ENCODE measurements at places on chromosomes 4 and X.

- no peak for DNase-seq
Observed at GRCh38 chr4:116018831-116019230, 905.4 kb upstream of the NDST4 start.

DNA sequence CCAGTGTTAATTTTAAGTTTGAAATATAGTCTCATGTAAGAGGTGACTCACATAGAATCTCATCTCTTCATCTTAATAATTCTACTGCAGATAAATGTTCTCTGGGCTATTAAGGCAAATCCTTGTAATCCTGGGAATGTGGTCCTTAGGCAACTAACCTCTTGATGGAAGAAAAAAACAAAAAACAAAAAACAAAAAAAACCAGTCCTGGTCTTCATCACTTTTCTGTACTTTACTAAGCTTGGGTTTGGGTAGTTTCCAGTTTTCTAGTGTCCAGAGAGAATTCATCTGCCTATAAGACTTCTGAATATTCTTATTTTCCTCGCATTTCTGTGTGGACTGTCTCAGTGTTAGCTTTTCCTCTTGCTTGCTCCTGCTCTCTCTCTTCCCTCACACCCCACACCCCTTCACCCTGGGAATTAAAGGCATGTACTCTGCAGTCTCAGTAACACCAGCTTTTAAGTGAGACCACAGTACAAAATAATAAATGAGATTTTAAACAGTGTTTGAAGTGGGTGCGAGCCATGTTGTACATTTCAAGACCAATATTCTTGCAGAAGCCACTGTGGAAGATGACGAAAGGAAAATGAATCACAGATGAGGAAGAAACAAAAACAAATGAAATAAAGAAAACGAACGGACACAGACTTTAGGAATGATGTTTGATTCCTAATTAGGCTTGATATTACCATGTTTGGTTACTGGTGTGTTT is 51.7 kb downstream of the HAND2 start:
- DNase-seq: no peak

DNA sequence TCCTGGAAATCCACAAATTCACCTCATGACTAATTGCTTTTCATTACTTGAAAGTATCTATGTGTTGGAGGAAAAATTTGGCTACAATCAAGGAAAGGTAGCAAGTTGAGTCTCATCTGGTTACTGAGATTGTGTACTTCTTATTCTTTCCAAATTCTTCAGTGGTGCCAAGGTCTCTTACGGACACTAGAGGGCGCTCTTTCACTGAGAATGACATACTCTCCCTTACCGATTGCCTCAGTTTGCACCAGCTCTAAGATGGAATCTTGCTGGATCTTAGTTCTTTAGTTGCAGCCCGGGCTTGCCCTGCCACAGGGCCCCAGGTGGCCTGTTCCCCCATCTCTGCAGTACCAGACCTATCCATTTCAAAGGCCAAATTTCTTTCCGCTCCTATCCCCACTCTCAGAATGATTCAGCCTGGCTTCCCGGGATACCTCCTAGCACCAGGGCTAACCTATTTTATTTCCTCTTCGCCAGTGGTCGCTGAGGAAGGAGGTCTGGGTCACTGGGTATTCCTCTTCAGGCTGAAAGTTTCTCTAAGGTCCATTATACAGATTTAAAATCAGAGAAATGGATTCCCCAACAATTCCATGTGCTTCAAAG is 24.6 kb upstream of the GPR50 start:
- peak; percentile 49 for DNase-seq

DNA sequence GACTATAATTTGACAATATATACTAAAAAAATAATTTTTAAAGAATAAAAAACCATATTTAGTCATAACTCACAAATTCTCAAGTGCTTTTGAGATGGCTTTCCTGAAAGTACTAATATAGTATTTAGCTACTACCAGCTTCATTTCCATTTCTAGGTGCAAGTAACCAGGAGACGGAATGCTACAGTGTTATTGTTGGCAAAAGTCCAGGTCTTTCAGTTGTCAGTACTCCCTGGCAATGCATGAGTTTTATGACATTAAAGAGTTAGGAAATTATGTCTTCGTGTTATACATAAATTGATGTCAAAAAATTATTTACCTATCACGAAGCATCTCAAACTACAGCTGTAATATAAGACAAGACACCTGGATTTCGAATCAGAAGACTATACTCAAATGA is 45.0 kb downstream of the TMEM47 start:
- DNase-seq: no peak

- no peak for DNase-seq
Observed at GRCh38 chrX:40120838-40121580, 23.3 kb upstream of the BCOR start.

DNA sequence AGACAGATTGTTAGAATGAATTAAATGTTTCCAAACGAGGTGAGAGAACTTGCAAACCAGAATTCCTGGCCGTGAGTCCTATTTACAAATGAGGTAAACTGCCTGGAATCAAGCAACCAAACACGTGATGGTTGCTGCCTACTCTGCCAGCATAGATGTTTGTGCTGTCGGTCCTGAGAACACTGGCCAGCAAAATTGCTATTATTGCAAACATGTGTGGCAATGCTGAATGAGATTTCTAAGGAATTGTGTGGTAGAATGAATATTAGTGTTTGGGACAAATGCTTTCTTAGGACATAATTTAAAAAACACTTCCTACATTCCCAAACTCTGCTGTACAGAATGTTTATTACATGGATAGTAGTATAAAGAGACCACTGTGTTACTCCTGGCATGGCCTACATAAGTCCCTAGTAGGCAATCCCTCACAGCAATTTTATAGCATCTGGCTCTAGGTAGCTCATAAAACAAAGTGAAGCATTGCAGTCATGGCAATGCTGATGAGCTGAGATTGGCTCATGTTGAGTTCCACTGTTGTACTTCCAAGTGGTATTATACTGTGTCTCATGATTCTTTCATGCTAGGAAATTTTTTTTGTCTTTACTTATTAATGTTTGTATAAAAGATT is 605.2 kb upstream of the EPHA5 start:
- no peak for DNase-seq
